A673 (cell line): ENCODE measurements at places on chromosomes 2 and 18. TPM values are rescaled to one million over a fixed set of nuclear protein-coding genes. Genes with fewer than 3 reads are reported as not detected.

DNA sequence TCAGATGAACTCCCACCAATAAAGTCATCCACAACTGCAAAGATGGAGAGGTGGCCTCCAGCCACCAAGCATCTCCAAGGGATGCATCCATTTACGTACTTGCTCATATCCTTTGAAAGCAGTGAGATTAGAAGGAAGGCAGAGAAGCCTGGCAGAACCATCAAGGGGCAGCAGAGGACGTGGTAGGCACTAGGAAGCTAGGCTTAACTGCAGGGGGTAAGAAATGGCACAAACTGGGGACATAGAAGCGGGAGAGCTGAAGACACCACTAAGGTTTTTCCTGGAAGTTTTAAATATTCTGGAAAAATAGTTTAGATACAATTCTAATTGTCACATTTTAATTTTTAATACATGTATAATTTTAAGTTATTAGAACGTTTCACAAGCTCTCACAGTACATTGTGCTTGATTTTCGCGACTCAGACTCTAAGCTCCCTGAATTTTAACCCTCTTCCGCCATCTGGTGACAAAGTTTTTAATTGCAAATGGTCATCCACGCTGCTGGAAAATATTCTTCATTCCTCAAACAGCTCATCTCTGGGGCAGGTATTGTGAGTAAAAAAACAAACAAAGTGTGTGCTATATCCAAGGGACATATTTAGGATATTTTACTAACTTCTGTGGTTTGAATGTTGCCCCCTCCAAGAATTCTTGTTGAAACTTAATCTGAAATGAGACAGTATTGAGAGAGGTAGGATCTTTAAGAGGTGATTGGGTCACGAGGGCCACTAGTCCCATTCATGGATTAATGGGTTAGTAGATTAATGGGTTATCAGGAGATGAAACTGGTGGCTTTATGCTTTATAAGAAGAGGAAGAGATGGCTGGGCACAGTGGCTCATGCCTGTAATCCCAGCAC is 1.6 kb upstream of the PSTPIP2 start:
- DNase-seq, result peak; percentile 83

- no peak for DNase-seq
Observed at GRCh38 chr2:85705680-85706039, 11.5 kb downstream of the GNLY start.

- no peak for DNase-seq
Observed at GRCh38 chr2:120360307-120360855, 14.4 kb downstream of the INHBB start.

- DNase-seq, result peak; percentile 19
Observed at GRCh38 chr2:165017966-165018596, 62.8 kb upstream of the SLC38A11 start.

DNA sequence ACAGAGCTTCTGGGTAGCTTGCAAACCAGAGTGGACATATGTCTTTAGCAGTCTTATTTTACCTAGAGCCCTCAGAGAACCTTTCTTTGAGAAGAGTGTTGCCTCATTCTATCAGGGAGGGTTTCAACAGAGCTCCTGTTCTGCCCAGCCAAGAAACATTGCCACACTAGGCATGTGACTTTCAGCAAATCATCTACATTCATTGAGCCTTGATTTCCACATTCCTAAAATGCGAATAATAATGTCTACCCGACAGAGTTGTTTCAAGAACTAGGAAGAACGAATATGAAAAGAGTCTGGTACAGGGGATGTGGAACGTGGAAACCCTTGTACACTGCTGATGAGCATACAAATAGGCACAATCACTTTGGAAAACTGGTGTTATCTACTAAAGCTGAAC is 7.8 kb upstream of the PRKAG3 start:
- DNase-seq, result no peak

GRCh38 chr2:165357758-165358157 is 111.7 kb upstream of the CSRNP3 start:
- peak; percentile 48 for DNase-seq

GRCh38 chr2:10668402-10669012 is 21.3 kb downstream of the NOL10 start:
- DNase-seq, result peak; percentile 78

DNA sequence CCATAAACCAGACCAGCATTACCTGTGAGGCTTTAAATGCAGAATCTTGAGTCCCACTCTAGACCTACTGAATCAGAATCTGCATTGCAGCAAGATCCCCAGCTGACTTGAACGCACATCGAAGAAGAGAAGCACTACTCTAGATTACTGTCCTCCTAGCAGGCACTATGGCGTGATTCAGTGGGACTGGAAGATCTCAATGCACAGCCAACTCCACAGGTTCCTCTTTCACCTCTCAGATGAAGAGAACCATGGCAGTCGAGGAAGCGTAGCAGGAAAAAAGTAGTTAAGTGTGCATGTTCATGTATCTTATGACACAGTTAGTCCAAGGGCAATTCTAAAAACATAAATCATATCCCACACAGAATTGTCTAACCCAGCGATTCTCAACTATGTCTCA is 97.4 kb downstream of the STK39 start:
- no peak for DNase-seq

- DNase-seq, result peak; percentile 81
Observed at GRCh38 chr2:182980115-182980514, 58.1 kb downstream of the NCKAP1 start.

- DNase-seq, result no peak
Observed at GRCh38 chr18:58896734-58897508, 32.2 kb downstream of the ZNF532 start.

- peak; percentile 14 for DNase-seq
Observed at GRCh38 chr18:58484989-58485981, 143.6 kb downstream of the ALPK2 start.

DNA sequence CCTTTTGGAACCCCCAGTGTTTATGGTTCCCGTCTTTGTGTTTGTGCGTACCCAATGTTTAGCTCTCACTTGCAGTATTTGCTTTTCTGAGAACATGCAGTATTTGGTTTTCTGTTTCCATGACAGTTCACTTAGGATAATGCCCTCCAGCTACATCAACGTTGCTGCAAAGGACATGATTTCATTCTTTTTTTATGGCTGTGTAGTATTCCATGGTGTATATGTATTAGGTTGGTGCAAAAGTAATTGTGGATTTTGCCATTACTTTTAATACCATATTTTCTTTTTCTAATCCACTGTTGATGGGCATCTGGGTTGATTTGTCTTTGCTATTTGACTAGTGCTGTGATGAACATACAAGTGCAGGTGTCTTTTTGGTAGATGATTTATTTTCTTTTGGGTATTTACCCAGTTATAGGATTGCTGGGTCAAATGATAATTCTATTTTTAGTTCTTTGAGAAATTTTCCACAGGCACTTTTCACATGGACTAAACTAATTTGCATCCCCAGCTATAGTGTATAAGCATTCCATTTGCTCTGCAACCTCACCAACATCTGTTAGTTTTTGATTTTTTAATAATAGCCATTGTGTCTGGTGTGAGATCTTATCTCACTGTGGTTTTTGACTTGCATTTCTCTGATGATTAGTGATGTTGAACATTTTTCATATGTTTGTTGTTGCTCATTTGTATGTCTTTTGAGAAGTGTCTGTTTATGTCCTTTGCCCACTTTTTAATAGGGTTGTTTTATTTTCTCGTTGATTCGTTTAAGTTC is 63.6 kb downstream of the CERS6 start:
- no peak for DNase-seq

GRCh38 chr18:30929718-30930117 is 112.8 kb downstream of the DSC3 start:
- DNase-seq, result no peak

Gene SFTPB
- not detected in 2 replicates for total RNA-seq

Gene GATA6
- 0.20 and 0.21 TPM in 2 replicates for total RNA-seq

Gene PSMA8
- total RNA-seq, result not detected in 2 replicates

Gene MBD1
- 65.2 and 70.8 TPM in 2 replicates for total RNA-seq

Gene ADRA2B
- total RNA-seq, result 0.11 TPM in 1 of 2 replicates, not detected in the other

Gene CD28
- total RNA-seq, result not detected in 2 replicates

Gene DUSP19
- 5.2 and 6.4 TPM in 2 replicates for total RNA-seq

Gene SCN9A
- 3.5 and 4.2 TPM in 2 replicates for total RNA-seq

Gene G6PC2
- total RNA-seq, result not detected in 2 replicates
